Kidney glomerular epithelial cell (primary cell): ENCODE measurements at places on chromosomes 7 and 10.
A peak's percentile ranks its signal among the peaks of the same experiment; 100 is the strongest.

DNA sequence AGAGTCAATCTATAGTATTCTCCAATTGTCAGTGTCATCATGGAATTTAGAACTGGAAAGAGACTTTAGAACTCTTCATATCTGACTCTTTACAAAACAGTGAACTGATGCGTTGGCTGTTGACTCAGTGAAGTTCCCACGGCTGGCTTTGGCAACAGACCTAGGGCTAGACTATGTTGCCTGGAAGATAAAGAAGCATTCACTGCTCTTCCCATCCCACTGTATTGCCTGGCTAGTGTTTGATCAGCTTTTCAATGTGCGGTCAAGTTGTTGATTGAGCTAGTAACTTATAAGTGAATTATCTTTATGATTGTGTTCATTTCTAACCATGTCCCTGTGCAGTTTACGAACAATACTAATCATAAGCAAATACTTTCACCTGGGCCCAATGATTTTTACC, 365.7 kb upstream of the LRGUK start:
- DNase-seq, result no peak

GRCh38 chr7:85659364-85659763, 472.5 kb upstream of the SEMA3D start:
- DNase-seq, result no peak

DNA sequence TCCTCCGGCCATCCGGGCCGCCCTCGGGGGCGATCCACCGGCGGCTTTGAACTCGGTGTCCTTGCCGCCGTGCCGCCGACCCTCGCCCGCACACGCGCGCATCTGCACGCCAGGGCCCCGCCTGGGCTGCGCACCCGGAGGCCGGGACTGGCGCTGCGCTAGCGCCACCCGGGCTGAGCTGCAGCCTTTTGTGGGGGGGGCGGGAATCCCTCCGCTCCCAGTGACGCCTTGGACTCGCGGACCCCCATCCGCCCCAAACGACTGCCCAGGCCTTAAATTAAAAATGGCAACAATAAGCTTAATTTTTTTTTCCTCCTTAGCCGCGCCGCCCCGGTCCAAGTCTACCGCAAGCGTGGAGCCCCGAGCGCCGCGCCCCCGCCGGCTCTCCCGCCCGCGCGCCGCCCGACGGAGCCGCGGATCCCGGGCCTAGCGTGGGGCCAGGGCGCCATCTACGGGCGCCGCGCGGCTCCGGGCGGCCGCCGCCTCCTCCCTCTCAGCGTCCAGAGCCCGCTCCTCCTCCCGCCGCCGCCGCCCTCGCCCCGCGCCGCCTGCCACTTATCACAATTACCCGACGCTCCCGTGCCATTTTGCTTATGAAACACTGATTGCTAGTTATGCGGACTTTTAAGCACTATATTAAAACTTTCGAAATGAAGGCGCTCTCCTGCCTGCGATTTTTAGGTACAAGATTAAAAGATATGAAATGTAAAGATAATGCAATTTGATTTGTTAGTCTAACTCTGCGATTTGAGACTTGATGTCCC, 7.5 kb upstream of the EBF3 start:
- DNase-seq, result no peak

DNA sequence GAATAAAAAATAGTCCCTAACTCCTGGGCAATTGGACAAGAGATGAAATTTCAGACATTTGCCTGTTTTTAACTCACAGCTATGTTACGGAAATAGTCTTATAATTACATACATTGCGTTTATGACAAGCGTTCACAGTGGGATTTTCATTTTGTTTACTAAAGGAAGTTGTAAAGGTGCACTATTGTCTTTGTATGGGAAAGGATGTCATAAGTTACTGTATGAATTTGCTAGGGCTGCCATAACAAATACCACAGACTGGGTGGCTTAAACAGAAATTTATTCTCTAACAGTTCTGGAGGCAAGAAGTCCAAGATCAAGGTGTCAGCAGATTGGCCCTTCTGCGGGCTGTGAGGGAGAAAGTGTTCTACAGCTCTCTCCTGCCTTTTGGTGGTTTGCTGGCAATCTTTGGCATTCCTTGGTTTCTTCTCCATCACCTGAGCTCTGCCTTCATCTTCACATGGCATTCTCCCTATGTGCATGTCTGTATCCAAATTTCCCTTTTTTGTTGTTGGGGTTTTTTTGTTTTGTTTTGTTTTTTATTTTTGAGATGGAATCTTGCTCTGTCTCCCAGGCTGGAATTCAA, 5.6 kb downstream of the NFE2L3 start:
- no peak for DNase-seq

DNA sequence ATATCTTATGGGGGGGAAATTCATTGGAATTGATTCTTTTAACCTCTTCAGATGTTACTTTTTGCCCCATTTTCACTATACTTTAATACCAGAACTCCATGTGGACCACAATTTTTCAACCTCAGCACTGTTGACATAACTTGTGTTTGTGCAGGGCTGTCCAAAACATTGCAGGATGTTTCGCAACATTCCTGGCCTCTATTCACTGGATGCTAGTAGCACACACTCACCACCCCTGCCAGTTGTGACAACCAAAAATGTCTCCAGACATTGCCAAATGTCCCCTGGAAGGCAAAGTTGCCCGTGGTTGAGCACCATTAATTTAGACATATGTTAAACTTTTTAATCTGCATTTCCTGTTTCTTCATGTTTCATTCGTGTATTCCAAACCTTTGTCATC, 234.7 kb downstream of the GFRA1 start:
- DNase-seq, result no peak

GRCh38 chr10:49260644-49261296, 38.2 kb upstream of the C10orf71 start:
- DNase-seq, result no peak

DNA sequence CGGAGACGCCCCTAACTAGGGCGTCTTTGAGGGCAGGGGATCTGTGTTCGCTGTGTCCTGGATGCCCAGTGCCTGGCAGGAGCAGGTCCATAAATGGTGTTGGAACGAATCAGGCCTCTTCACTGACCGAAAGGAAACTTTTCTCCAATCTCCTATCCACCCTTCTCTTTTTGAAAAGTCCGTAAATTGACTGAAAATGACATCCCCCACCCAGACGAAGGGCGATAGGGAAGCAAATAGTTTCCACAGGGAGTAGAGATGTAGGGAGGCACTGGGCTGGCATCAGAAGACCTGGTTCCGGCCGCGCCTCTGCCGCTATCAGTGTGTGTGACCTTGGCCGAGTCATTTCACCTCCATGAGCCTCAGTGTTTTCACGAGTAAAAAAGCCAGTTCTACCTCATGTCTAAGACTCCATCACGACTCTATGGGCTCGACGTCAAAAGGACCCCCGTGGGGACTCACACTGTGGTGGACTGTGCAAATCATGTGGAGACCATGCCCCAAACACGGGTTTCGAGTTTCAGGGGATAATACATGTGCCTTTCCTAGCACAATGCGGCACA, 497 bp upstream of the RAB11FIP2 start:
- DNase-seq, result no peak

GRCh38 chr7:106050002-106050745, 61.9 kb downstream of the SYPL1 start:
- no peak for DNase-seq

GRCh38 chr10:114868870-114869519, 47.4 kb downstream of the FHIP2A start:
- no peak for DNase-seq

DNA sequence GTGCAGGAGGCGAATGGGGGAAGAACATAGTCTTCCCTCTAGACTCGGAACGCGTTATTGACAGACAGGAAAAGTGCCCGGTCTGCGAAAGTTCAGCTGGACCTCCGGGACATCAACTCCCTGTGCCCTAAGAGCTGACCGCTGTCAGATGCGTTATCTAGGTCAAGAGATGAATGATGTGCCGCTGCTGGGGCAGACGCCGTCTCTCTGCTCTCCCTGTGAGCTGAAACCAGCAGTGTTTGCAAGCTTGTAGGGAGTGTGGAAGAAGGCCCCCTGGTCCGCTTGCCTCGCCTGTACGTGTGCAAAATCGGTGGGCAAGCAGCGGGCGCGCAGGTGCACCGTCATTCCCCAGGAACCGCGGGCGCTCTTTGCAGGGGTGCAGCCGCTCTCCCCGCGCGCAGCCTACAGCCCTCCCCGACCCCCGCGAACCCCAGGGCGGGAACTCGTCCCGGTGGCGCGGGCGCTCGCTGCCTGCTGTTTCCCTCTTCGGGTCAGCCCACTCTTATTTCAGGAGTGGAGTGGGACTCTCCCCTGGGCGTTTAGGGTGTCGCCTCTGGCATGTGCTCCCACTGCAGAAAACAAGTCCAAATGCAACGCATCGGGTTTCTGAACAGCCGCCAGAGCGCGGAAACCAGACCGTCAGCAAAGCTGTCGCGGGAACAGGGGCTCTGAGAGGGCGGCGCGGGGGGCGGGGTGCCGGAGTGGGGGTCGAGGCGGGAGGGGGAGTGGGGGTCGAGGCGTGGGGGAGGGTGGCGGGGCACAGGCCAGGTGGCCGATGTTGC, 1.8 kb upstream of the PFKFB3 start:
- DNase-seq, result peak; percentile 13

DNA sequence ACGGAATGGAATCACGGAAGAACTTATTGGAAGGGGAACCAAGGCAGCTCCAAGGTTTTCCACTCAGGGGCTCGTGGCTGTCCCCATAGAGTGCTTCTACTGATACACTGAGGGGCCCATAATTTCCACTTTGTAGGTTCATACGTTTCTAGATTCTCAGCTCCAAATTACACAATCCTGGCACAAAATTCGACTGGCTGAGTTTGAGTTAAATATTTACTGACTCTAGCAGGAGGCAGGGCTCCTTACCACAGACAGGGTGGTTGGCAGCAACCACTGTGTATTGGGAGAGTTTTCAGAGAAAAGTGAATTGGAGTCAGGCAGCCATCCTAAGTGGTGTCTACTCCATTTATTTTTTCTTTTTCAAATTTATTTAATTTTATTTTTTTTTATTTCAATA, 55.4 kb upstream of the SEC61G start:
- peak; percentile 12 for DNase-seq

- DNase-seq, result no peak
Measured at GRCh38 chr7:43671521-43671920, 57.8 kb downstream of the COA1 start.

DNA sequence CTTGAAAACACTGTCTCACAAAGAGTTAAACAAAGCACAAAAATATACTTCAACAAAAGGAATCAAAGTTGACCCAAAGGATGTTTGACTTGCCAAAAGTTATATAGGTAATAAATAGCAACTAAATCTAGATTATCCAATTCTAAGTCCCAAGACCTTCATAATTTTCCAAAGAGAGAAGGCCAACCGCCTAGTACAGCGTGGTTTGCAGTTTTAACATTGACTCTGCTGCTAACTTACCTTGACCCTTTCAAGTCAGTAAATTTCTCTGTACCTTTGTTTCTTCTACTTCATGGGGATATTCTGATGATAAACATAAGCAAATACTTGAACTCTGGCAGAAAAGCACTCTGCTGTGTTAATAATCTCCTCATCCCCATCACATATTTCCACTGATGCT, 1.9 kb upstream of the GPR22 start:
- DNase-seq, result no peak
